Hypothalamus (tissue), 51 donors: ENCODE measurements at places on chromosomes 1 and 21.

DNA sequence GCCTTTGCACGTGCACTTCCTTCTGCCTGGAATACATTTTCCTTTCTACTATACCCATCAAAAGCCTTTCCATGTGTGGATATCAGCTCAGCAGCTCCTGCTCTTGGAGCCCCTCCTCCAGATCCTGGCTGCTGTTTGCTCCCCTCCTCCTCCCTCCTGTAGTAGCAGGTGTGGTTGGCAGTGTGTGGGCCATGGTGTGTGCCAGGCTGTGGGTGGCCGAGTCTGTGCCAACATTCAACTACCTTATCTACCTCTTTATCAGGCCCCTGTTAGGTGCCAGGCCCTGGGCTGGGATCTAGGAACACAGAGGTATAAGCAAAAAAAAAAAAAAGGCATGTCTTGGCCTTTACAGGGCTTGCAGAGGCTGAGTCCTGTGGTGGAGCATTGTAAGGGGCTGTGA lies 180.6 kb upstream of the JUN start:
- no peak for DNase-seq

- DNase-seq: peak; percentile 15
These were observed 47.6 kb downstream of the ARHGEF16 start for GRCh38 chr1:3501856-3502640.

GRCh38 chr1:246329900-246330299 lies 177.2 kb downstream of the SMYD3 start:
- DNase-seq: no peak

DNA sequence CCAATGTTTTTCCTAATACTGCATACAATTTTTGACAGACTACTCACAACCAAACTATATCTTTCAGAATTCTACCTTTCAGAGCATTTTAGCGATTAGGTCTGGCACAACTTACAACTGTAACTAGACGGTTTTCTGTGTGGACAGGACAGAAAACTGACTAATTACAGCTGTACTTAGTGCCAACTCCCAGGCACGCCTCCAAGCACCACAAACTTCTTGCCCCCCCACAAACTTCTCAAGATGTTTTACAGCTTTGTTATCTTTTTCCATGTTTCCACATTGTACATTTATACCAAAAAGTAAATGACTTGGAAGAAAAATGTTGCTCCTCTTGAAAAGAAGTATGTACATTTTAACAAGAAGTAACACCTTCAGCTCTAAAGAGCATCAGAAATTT lies 13.8 kb downstream of the LYST start:
- no peak for DNase-seq

GRCh38 chr1:14969006-14969405 lies 184.5 kb upstream of the TMEM51 start:
- DNase-seq: no peak

GRCh38 chr1:243926803-243927245 lies 76.8 kb upstream of the AKT3 start:
- no peak for DNase-seq

DNA sequence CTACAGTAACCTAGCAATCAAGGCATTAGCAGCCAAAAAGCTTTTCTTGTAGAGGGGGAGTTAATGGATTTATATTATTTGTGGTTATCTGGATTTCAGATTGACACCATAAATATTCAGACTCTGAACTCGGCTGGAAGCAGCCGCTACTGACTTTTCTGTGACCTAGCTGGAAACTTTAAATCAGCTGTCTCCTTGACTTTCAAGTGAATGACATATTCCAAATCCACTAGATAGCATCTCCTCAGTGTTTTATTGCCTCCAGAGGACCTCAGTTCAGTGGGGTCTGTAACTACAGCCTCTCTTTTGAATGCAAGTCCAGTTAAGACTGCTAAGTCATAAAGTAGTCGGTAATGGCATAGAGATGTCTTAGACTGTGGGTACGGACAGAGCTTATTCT lies 448.5 kb downstream of the NUF2 start:
- DNase-seq: no peak

GRCh38 chr1:166969074-166969677 lies 6.2 kb downstream of the ILDR2 start:
- no peak for DNase-seq

GRCh38 chr1:27858072-27858948 lies 14.0 kb upstream of the THEMIS2 start:
- peak; percentile 38 for DNase-seq

DNA sequence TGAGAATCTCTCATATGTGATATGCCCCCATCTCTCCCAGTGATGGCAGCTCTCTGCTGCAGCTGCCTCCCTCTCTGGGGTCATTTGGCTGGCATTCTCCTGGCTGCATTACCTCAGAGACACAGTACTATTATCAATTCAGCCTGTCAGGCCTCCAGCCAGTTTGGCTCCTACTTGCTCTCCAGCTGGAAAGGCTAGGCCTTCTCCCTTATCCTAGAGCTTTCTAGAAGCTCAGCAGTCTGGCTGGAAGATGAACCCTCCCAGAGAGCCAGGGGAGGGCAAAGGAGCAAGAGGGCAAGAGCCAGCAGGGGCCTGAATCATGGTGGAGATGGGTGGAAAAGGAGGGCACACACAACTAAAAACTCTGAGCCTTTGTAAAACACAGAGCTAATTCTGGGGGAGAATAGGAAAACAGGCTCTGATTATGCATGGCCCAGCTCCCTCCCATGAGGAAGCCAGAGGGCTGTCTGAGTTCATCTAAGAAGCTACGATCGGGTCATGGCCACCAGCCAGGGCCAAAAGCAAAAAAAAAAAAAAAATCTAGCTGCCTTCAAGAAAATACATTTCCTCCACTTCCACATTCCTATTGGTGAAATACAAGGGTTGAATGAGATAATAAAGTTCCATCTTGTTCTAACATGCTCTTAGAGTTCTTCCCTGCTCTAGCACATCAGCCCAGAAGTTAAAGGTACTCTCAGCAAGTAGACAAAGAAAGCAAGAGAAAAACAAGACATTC lies 8.8 kb downstream of the LAMB3 start:
- peak; percentile 68 for DNase-seq

DNA sequence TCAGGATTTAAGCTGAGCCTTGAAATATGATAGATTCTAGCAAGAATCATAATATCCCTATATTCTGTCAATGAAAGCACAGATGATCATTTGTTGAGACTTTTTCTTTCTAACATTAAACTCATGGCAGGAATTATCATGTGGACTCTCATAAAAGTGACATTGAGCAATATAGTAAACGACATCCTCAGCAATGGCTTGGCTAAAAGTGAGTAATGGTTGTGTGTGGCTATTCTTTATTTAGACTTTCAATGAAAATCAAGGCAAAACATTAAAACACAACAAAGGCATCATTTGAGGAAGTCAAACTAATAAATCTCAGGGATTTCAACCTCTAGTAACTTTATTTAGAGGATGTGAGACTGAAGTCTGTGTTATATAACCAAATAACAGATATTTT lies 257.8 kb upstream of the ADGRL4 start:
- DNase-seq: no peak

GRCh38 chr1:189149547-189150375 lies 1327.9 kb downstream of the BRINP3 start:
- DNase-seq: no peak
